ENCODE measurements at places on chromosomes 5 and 9.

DNA sequence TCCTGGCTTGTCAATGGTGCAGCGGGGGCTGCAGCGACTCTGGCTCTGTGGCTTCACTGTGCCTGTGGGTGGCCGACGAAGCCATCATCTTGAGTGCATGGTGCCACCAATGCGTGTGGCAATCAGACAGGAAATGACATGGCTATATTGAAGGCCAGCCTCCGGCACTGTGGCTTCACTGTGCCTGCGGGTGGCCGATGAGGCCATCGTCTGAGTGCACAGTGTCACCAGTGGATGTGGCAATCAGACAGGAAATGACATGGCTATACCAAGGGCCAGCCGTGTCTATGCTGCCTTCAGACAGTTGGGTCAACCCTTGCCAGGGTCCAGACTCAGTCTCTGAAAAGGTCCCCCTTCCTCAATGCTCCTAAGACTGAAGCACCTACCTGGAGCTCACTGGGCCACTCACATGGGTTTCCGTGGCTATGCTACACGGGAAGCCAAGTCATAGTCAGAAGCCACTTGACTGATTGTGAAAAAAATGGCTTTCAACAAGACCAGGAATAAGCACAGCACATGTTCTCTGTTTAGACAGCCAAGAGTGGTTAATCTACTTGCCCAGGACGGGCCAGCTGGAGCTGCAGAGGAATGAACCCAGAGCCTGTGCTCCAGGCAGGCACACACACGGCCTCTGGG, 67.5 kb upstream of the S1PR3 start:
- no peak for DNase-seq

DNA sequence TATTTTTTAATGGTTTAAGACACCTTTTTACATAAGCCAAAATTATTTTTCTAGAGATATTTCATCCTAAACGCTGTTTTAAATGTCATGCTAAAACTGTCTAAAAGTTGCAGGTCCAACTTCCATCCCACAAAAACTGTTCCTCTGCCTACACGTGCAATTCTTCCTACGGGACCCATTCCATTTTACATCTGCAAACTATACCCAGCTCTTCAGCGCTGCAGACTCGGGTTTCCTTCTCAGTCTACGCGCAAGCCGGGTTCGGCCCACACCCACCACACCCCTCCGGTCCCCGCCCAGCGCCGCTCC, 8.7 kb downstream of the RANBP6 start:
- no peak for DNase-seq

DNA sequence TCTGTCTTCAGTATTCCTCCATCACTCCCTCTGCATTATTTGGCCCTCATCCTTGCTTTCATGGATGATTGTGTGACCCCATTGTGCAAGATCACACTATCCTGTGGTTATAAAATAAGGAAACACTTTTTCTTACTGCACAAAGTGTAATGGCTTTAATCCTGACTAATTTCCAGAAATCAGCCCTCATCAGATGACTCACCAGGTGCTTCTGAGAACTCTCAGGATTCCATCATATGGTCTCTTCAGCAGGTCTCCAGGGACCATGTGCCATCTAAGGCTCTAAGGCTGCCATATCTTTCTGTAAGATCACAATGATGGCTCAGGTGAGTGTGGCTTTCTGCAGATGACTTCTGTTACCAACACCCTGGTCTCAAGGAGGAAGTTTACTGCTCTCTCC, 27.3 kb upstream of the FER start:
- no peak for DNase-seq

DNA sequence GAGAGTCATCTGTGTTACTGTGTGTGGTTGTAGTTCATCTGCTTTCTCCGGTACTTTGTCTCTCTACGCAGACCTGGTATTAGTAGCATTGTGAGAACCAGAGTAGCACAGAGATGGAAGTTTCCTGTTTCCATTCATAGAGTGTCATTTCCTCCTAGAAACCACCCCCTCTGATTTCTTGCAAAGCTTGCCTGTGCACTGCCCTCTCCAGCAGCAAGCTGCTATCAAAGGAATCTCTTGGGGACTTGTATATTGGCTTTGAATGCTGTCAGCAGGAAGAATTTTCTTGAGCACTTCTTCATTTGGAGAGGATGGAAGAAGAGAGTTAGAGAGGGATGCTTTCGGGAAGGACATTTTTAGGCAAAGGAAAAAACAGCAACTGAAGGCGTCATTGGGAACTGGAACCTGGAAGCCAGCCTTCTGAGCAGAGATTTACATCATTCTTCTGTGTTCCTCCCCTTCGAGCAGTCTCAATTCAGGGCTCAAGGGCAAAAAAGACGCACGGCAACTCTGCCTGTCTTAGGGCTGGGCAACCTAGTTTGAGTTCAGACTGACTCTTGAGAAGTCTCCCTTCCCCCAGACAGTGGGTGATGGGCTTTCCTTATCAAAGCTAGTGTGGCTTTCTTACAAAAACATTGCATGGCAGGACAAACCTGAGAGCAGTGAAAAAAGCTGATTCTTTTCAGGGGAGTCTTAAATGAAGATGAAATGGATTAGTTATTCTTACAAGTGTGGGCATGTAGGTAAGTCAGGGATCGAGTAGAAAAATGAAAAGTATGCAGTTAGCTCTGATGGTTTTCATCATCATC, 226.3 kb downstream of the AOPEP start:
- no peak for DNase-seq

GRCh38 chr5:1868886-1869475, 13.7 kb downstream of the IRX4 start:
- no peak for DNase-seq

DNA sequence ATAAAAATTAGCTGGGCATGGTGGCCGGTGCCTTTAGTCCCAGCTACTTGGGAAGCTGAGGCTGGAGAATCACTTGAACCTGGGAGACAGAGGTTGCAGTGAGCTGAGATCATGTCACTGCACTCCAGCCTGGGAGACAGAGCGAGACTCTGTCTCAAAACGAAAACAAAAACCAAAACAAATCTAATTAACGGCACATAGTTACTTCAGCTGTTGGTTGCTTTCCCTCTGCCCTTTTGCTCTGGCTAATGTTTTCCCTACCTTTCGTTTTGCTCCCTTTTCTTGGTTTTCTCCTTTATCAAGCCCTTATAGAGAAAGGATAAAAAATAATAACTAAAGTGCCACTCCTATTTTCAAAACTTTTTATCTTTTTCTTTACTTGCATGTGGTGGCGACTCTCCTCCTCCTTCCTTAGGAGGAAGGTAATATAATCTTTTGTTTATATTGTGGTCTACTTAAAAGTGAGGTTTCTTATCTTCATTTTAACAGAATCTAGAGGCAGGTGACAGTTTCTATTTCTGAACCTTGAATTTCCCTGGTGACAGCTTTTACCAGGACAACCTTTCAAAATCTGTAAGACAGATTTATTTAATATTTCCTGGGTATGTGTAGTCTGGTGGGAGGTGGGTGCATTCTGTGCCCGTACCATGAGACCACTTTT, 125.4 kb downstream of the ARHGEF28 start:
- no peak for DNase-seq

GRCh38 chr5:174799121-174799520, 74.7 kb downstream of the MSX2 start:
- DNase-seq, result no peak

GRCh38 chr9:121453232-121453892, 46.3 kb downstream of the GGTA1 start:
- no peak for DNase-seq

DNA sequence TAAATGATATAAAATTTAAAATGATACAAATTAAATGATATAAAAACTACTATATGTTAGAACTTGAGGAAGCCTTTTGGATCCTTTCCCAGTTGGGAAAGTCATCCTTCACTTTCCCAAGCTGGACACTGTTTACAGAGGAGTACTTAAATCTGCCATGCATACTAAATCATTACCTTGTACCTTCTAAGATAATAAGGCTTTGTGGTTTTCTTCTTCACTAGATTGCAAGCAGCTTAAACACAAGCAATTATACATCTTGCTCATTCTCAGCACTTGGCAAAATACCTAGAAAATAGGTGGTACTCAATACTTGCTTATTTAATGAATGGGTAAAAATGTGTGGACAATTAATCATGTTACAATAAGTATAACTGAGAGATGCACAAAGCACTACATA, 666.8 kb downstream of the PTPRD start:
- no peak for DNase-seq

GRCh38 chr5:111389390-111390082, 122.8 kb downstream of the STARD4 start:
- DNase-seq, result no peak

GRCh38 chr5:31758803-31759425, 120.0 kb downstream of the PDZD2 start:
- DNase-seq, result no peak

DNA sequence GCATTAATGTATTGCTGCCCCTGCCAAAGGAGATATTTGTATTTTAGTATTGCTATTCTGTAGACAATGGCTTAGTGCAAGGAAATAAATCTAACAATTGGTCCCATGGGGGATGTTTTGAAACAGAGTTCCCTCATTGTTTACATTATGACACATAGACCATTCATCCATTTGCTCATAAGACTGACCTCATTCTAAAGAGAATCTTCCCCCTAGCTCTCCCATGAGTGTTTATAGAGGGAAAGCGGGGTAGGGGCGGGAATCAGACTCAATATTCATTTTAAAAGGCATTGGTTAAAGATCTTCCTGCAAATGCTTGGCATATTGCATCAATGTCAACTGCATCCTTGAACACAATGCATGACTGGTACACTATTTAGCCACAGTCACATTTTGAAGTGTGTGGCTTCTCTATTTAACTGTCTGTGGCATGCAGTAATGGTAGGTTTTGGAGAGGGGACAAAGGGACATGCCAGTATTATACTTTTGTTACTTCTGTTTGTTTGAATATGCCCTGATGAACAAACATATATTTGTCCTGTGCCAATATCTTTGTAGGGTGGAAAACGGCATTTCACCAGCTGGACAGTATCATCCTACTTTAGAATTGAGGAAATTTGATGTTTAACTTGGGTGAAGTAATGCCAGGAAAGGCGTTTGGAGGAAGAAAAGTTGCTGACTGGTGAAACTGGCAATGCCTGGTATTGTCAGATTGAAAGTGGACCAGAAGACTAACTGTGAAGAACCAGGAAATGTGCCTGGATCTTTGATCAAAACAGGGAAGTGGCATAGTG, 84.1 kb upstream of the MEGF10 start:
- DNase-seq, result no peak

- DNase-seq, result peak; percentile 22
These were observed 17.7 kb upstream of the IL6ST start for GRCh38 chr5:56012281-56012963.

GRCh38 chr5:37043693-37044092, 167.1 kb downstream of the NIPBL start:
- DNase-seq, result no peak

DNA sequence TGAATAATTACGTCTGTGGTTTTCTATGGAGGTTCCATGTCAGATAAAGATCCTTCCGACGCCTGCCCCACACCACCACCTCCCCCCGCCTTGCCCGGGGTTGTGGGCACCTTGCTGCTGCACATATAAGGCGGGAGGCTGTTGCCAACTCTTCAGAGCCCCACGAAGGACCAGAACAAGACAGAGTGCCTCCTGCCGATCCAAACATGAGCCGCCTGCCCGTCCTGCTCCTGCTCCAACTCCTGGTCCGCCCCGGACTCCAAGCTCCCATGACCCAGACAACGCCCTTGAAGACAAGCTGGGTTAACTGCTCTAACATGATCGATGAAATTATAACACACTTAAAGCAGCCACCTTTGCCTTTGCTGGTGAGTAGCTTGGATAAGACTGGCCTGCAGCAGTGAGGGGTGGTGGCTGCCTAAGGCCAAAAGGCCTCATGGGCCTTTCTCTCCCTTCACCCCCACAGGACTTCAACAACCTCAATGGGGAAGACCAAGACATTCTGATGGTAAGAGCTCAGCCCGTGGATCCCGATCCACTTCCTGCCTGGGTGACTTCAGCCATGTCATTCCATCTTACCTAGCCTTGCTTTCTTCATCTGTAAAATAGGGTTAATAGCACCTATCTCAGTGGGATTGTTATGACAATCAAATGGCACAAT, at the start of gene IL3:
IL3 (plus strand) TSS at position 155 of the 661 bp plus-strand sequence; CDS start at position 207, 52 bp downstream.
- peak; percentile 6 for DNase-seq

- no peak for DNase-seq
These were observed 75.6 kb downstream of the ARHGEF28 start for GRCh38 chr5:73701566-73701965.

GRCh38 chr9:130932255-130933079, 6.6 kb downstream of the FIBCD1 start:
- DNase-seq, result peak; percentile 77

DNA sequence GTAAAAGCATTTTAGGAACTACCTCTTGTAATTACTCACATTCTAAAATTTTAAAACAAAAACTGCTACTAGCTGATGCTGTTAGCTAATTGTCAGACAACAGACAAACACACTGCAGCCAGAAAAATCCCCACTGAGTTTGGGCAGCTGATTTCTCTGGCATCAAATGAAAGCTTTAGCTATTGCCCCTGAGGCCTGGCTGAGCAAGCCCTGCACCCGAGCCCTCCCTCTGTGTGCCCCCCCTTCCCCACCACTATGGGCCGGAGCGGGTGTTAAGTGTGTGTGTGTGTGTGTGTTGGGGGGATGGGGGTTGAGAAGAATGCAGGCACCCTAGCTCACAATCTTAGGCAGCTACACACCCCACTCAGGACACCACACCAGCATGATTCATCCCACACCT, 2.4 kb downstream of the NEUROG1 start:
- no peak for DNase-seq

- no peak for DNase-seq
These were observed 69.6 kb upstream of the GGTA1 start for GRCh38 chr9:121569266-121569648.

- DNase-seq, result no peak
These were observed 3.5 kb downstream of the PDE6A start for GRCh38 chr5:149940941-149941644.

DNA sequence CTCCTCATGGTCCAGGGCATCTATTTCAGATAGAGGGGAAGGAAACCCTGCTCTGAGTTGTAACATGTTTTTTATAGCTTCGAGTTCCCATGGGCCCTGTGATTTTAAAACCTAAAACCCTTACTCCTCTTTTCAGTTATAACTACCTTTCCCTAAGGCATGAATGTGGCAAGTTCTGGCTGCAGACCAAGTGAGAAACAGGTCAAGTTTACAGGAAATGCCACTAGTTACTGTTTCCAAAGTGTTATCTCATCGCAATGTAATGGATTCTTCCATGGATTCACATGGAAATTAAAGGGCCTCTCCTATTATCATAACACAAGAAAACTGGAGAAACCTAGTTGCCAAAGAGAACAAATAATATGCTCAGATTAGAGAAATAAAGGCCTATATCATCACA, 574.5 kb upstream of the GRAMD2B start:
- DNase-seq, result no peak

GRCh38 chr5:38622723-38623129, 66.3 kb upstream of the LIFR start:
- no peak for DNase-seq

- DNase-seq, result no peak
These were observed 2.6 kb upstream of the SLC28A3 start for GRCh38 chr9:84343111-84343521.
